Activated CD4-positive, alpha-beta T cell treated with anti-CD3 and anti-CD28 coated beads, Interleukin-2, amount 50 U/mL, for 48 hours (primary cell): ENCODE measurements at places on chromosomes 4 and X.

DNA sequence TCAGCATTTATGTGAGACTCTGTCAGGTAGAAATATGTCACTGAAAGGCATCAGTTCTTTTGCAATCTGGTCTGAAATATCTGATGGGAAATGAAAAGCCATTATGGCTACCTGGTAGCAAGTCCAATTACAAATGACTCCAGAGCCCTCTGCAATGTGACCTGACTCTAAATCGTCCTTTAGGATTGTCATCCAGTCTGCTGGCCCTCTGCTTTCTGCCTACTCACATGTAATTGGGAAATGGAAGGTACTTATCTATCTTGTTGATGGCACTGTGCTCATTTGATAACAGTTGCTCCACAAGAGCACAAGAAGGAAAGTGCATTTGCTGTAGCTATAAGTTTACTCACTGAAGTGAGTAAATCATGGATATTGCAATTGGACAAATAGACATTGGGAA lies 799.8 kb downstream of the RAPGEF2 start:
- DNase-seq = no peak

GRCh38 chr4:119165767-119166166 lies 30.1 kb downstream of the MYOZ2 start:
- no peak for DNase-seq

- DNase-seq = no peak
These were observed 19.4 kb downstream of the HMX1 start for GRCh38 chr4:8852118-8852704.

- no peak for DNase-seq
These were observed 140.1 kb downstream of the MXRA5 start for GRCh38 chrX:3206314-3206713.

DNA sequence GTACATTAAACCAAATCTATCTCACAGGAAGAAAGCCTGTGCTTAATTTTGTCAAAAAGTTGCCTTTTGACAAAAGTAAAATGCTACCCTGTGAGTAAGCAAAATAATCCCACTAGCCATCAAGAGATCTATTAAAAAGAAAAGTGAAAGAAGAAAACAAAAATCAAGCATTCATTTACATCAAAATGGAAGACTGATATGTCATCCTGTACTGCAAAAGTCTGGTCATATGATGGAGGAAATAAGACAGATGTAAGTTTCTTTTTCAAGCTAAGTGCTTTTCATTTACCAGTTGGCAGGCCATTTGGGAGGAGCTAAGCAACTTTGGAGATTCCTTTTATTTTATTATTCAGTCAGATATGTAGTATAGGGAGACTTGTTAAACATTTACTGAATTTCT lies 387.4 kb downstream of the SPOCK3 start:
- DNase-seq = no peak

GRCh38 chr4:67779631-67780030 lies 25.4 kb upstream of the GNRHR start:
- DNase-seq = no peak

DNA sequence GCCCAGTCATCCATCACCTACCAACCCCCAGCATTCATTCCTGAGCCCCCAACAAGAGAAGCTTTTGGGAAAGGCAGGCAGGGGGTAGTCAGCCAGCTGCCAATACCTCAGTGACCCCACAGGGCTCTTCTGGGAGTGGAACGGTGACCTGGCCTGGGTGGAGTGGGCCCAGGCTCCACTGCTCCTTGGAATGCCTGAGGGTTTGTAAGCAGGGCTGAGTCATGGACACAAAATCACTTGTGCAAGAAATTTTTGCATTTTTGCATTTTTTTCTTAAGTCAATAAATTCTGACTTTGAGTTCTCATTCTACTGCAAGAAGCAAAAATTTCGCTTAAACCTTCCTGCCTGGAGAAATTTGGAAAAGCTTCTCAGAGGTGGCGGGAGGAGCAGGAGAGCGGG lies 18.5 kb downstream of the SORCS2 start:
- DNase-seq = no peak

- DNase-seq = no peak
These were observed 61.6 kb upstream of the BTC start for GRCh38 chr4:74855879-74856278.

- DNase-seq = no peak
These were observed 101.4 kb downstream of the ADAMTS3 start for GRCh38 chr4:72467633-72468032.

GRCh38 chr4:26290321-26290720 lies 30.5 kb upstream of the RBPJ start:
- DNase-seq = no peak

- DNase-seq = no peak
These were observed 180.3 kb upstream of the GATB start for GRCh38 chr4:151940926-151941617.

DNA sequence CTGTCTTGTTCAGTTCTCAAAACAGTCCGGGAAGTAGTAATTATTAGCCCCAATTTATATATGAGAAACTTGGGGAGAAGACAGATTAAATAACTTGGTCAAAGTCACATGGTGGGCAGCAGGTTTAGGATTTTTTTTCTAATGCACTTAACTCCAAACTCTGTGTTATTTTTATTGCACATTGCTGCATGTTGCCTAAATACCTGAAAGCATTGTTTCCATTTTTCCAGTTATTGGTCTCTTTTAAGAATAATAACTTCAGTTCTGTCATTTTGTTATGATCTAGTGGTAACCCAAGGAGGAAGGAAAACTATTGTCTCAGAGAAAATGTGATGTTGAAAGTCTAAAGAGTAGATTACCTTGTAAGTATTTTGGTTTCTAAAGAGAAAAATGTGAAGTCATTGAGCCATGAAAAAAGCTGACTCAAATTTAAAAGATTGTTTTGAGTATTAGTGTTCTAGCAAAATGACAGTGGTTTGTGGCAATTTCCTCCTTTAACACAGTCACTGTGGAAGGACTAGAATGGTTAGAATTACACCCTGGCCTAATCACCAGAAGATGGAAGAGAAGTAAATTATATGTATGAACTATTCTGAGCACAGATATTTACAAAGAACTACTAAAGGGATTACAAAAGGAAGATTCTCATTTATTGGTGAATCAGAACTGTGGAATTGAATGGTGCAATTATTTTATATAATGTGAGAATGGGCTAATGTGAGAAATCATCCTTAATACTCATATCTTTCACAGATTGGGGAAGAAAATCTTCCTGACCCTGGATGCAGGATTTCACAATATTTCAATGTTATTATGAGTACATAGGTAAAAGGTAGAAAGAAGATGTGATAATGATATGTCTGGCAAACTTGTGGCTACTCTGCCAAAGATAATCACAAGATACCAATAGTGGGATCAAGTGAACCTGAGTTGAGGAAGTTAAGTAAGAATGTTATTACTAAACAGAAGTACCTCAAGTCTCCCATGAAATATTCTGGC lies 21.7 kb upstream of the CXCL8 start:
- DNase-seq = no peak

DNA sequence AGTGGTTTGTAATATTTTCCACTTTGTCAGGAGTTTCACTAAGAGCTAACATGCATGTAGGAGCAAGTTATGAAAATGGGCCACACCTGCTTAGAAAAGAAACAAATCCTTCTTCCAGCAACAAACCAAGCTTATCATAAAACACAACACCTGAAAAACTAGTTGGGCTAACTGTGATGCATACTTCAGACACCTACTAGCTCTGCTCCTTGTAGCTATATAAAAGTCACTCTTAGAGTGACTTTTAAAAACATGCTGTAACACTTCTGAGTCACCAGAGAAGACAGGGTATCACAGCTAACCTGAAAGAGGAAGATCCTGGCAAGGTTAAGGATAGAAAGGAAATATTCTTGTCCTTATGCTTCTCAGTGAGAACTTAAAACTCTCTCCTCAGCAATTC lies 3.6 kb upstream of the SLAIN2 start:
- DNase-seq = no peak

DNA sequence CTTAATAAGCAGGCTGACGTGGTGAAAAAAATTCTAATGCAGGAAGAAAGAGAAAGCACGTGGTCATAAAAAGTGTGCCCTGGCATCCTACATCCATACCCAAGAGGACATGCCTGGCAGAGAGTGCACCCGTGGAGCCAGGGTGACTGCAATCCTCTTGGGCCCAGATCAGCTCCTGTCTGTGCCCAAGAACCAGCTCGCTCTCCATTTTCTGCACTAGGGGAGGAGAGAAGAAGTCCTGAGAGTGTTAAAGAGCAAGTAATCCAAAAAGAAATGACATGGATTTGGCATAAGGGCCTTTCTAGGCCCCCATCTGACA lies 483.1 kb downstream of the BCOR start:
- no peak for DNase-seq

GRCh38 chr4:48244665-48245064 lies 25.0 kb downstream of the TEC start:
- no peak for DNase-seq

DNA sequence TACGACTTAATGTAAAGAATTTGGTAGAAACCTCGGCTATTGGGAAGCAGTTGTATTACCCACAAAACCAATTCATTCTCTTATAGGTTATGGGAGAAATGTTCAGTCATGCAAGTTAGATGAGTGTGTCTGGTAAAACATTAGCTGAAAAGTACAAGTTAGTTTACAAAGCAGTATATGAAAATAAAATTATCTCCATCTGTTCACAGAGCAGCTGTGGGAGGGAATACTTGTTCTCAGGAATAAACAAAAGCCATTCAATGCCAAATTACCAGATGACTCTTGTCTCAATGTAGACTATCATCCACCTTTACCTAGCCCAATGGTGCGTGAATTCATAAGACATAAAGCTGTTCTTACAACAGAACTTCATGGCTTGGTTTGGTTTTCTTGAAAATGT lies 28.6 kb downstream of the STAP1 start:
- DNase-seq = no peak

DNA sequence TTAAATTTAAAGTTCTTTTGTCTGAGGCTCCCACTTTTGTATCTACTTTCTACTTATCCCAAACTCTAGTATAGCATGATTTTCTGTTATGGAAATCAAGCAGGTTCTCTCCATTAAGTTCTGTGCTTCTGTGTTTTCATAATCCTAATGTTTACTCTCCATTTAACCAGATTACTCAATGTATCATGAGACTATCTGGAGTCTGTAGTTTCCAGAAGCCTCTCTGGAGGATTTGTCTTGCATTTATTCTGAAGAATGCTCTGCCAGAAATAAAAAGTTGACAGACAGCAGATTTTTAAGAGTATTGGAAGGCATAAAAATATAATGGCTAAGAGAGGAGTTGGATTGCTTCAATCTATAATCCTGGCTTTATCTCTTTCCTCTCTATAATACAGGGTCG lies 39.2 kb upstream of the PLS3 start:
- DNase-seq = no peak
